Stimulated activated CD4-positive, alpha-beta T cell treated with anti-CD3 and anti-CD28 coated beads, TNF-alpha, amount 100 ng/mL, for 24 hours (primary cell): ENCODE measurements at places on chromosomes 3 and 15.

DNA sequence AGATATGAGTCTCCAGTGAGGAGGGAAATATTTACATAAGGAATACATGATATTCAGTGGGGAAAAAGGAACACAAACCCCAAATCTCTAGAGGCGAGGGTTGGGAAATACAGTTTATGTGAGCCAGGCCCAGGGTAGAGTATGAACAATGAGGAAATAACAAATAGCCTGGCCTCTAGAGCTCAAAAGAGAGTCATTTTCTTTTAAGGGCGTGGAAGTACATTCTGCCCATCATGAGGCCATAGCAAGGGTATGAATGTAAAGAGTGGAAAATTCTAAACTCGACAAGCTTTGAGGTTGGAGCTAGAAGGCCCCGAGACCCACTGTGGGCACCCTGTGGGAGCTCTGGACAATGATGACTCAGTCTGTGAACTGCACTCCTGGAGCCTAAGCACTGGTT, 27.8 kb upstream of the IGF2BP2 start:
- no peak for DNase-seq

- DNase-seq: no peak
Measured at GRCh38 chr3:179948740-179949139, 88.0 kb downstream of the PEX5L start.

DNA sequence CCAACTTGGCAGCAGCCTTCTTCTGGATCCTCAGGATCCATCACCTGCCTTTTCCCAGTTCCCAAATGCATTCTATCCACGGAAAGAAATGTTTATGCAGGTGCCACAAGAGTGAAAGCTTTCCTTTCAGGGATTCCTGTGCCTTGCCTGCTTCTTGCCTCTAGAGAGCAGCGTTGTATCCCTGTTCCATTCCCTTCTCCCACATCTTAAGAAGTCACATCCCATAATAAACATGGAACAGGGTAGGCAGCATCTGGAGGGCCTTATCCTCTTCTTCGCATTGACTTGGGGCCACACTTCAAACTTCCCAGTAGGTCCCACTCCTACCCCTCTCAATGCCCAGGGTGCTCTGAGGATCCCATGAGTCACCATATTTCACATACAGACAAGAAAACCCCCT, 72.7 kb upstream of the DCLK3 start:
- DNase-seq: no peak

GRCh38 chr15:31032961-31033371, 41.5 kb upstream of the MTMR10 start:
- no peak for DNase-seq
